HuH-7.5 (cell line): ENCODE measurements at places on chromosomes 7 and 10.

- no peak for DNase-seq
These were observed 17.2 kb downstream of the SH2B2 start for GRCh38 chr7:102303669-102304422.

GRCh38 chr10:62916141-62916603 is 100.0 kb upstream of the EGR2 start:
- DNase-seq, result no peak

DNA sequence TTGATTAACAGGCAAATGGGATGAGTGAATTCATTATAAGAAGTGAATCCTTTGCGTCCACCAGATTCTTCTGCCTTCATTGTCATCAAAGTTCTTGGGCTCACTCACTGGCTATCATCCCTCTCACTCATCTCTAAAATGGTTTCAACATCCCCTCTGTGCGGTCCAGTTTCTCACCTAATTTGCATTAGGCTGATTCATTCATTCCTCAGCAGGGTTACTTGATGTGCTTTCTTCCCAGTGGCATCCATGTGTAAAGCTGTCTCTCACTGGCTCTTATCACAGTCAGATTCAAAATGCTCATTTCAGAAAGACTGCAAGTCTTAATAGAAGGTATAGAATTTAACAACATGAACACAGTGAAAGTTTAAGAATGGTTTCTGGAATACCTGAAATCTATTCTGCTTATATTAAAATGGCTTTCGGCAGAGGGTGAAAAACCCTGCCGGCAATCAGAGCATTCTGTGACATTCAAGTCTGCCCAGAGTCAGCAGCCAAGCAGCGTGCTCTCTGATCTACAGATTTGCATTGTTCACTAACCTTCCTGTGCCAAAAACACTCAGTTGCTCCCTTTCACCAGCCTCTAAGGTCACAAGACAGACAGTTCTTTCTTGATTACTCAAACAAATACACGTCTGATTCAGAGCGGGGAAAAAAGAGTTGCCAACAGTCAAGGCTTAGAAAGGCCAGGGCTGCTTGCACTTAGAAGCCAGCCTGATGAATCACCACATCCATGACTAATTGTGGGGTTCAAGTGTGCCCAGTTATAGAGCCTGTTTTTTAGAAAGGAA is 106.7 kb downstream of the TES start:
- DNase-seq, result no peak

DNA sequence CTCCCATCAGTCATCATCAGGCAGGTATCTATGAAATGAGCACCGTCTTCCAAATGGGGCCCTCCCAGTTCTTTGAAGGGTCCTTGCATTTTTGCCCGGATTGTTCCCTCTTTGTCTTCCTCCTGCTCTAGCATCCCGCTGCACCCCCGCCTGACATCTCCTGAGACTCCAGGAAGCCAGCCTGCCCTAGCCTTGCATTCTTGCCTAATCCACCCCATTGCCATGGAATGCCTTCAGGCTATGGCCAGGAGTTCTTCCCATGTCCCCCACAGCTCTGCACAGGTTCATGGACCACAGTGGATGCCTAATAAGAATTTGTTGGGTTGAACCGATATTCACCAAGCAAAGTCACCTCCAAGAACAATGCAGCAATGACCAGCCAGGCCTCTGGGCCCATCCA is 62.1 kb downstream of the ZMIZ1 start:
- DNase-seq, result no peak

- no peak for DNase-seq
These were observed 297.0 kb upstream of the AUTS2 start for GRCh38 chr7:69301253-69301652.

- no peak for DNase-seq
These were observed 8.2 kb upstream of the SVIL start for GRCh38 chr10:29642990-29643389.

DNA sequence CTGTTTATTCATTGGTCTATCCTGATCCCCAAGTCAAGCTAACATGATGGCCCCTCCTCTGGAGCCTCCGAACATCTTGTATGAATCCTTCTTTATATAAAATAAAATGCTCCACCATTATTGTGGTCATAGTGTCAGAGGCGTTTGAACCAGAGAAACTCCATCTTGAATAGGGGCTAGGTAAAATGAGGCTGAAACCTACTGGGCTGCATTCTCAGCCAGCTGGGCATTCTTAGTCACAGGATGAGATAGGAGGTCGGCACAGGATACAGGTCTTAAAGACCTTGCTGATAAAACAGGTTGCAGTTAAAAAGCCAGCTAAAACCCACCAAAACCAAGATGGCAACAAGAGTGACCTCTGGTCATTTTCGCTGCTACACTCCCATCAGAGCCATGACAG is 905.8 kb upstream of the AUTS2 start:
- no peak for DNase-seq

DNA sequence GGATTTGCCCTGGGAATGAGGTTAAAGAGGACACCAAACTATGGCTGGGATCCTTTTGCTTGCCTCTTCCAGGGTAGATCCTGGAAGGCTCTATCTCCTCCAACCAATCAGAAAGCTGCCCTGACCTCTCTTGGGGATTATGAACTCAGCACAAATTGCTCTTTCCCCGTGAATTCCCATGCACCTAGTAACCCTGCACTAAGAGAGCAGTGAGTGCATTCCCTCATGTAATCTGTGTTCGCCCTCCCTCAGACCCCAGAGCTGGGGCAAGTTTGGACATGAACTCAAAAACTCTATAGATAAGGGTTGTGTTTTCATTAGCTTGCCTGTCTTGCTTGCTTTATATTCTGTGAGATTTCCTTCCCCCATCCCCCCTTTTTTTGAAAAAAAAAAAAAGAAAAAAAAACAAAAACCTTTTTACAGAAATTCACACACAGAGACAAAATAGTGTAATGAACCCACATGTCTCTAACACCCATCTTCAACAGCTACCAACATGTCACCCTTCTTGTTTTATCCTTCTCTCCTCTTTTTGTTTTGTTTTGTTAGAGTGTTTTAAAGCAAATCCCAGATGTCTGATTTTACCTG is 225.5 kb upstream of the TCF7L2 start:
- DNase-seq, result no peak
